ENCODE measurements at places on chromosomes 3 and 15.

- DNase-seq, result no peak
Observed at GRCh38 chr3:188126934-188127333, 27.0 kb upstream of the LPP start.

DNA sequence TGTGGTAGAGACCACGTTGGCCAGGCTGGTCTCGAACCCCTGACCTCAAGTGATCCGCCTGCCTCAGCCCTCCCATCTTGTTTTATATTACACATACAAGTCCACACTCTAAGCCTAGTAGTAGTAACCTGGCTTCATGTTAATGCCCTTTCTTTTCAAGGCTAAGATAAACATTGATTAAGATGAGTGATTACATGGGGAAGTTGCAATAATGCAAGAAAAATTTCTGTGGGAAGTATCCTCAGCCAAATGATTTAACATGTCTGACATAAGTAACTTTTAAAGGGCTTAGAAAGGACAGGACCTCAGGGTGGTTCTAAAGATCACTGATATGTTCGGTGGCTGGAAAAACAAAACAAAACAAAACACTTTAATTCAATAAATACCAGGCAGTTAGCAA lies 72.1 kb downstream of the SFMBT1 start:
- DNase-seq, result no peak

DNA sequence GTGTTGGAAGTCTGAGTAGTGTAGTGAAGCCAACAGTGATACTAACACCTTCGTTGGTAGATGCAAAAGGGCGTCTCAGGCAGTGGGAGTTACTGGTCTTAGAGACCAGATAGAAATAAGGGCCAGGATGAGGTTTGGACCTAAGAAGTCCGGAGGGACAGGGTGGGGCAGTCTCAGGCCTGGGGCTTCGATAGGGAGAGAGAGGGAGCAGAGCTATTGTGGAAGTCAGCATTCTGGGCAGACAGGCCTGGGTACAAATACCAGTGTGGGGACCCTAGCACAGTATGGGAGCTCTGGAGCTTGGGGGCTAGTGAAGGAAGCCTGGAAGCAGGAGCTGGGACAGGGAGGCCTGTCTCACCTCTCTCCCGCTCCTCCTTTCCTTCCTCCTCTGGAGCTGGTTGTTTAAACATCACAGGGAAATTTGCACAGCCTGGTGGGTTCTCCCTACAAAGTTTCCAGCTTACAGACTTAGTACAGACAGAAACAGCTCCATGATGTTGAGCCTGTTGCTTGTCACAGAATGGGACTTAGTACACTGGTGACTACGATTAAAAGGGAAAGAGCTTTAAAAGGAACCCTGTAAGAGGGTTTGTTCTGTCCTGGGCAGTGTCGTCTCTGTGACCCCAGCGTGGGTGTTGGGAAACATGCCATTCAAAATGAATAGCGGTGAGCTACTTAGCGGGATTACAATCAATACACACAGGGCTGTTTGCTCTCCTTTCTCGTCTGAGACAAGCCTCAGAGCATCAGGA lies 76.4 kb upstream of the TNFAIP8L3 start:
- no peak for DNase-seq

- no peak for DNase-seq
Observed at GRCh38 chr3:2765002-2765579, 345.1 kb downstream of the IL5RA start.

GRCh38 chr15:98881526-98882520 lies 125.8 kb downstream of the PGPEP1L start:
- DNase-seq, result peak; percentile 38

- no peak for DNase-seq
Observed at GRCh38 chr3:195139091-195139875, 131.7 kb downstream of the XXYLT1 start.

DNA sequence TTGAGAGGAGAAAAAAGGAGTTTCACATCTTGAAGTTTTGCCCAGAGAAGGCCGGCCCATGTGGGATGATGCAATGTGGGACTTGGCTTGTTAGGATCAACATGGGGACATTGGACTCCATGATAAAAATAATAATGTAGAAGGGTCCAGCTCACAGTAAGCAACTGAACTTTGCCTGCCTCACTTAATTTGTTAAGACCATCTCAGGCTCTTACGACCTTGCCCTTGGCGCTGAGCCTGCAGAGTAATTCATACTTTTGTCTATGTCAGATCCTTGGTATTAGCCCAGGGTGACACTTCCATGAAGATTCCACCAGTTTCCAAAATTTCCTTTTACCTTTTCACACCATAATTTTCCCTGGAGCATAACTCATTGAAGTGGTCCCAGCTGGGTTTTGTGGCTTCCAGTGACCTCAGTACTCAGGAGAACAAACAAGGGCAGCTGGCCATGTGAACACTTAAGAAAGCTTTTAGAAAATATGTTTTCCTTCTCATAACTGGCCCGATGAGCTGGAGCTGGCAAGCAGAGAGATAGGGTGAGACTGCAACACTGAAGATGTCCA lies 315.4 kb upstream of the RASGRP1 start:
- no peak for DNase-seq

- no peak for DNase-seq
Observed at GRCh38 chr3:23830869-23831484, 25.2 kb downstream of the UBE2E1 start.

Data from muscle of arm (tissue), 14 donors.